ENCODE measurements at places on chromosomes 13 and 19. TPM values are rescaled to one million over a fixed set of nuclear protein-coding genes. Genes with fewer than 3 reads are reported as not detected.

GRCh38 chr13:27311518-27312210 lies 41.0 kb downstream of the RASL11A start:
- no peak for DNase-seq

GRCh38 chr19:39915101-39915847 lies 19.2 kb downstream of the FCGBP start:
- DNase-seq: no peak

GRCh38 chr19:10979951-10980381 lies 19.1 kb downstream of the SMARCA4 start:
- no peak for DNase-seq

The ZNF583 gene
- total RNA-seq: 6.2 TPM

The LMTK3 gene
- 0.71 TPM for total RNA-seq

DNA sequence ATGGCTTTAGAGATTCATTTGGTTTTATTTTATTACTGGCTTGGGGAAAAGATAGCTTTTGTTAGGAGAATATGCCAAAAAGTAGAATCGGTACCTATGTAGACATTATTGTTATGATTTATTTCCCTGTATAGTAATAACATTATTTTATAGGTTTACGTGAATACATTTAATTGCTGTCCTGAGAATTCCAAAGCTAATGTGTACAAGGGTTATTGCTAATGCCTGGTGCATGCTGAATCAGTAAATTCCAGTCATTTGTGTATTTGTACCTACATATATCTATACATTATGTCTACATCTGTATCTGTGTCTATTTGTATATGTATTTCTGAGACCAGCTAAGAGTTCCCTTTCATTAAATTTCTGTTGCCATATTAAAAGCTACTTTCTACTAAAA lies 550.9 kb downstream of the GPC6 start:
- DNase-seq: no peak

DNA sequence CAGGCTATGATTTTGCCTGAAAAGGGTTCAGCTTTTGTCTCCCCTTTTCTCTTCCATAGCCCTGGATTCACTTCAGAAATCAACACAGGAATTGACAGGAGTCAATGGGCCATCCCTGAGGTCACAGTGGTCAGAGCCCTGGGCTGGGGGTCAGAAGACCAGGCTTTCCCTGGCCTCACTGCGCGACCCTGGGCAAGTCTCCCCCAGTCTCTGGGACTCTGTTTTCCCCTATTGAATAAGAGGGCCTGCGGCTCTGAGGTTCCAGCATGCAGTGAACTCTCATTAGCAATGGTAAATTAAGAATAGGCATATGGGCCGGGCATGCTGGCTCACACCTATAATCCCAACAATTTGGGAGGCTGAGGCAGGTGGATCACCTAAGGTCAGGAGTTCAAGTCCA lies 30.7 kb upstream of the VSTM2B start:
- DNase-seq: peak; percentile 15

All from aorta (tissue), 5 donors.